ENCODE measurements at places on chromosomes 13 and 19.

GRCh38 chr13:27455331-27455855 lies 5.0 kb upstream of the MTIF3 start:
- DNase-seq, result no peak

- DNase-seq, result no peak
Observed at GRCh38 chr19:49492573-49493405, 3.4 kb upstream of the RPS11 start.

DNA sequence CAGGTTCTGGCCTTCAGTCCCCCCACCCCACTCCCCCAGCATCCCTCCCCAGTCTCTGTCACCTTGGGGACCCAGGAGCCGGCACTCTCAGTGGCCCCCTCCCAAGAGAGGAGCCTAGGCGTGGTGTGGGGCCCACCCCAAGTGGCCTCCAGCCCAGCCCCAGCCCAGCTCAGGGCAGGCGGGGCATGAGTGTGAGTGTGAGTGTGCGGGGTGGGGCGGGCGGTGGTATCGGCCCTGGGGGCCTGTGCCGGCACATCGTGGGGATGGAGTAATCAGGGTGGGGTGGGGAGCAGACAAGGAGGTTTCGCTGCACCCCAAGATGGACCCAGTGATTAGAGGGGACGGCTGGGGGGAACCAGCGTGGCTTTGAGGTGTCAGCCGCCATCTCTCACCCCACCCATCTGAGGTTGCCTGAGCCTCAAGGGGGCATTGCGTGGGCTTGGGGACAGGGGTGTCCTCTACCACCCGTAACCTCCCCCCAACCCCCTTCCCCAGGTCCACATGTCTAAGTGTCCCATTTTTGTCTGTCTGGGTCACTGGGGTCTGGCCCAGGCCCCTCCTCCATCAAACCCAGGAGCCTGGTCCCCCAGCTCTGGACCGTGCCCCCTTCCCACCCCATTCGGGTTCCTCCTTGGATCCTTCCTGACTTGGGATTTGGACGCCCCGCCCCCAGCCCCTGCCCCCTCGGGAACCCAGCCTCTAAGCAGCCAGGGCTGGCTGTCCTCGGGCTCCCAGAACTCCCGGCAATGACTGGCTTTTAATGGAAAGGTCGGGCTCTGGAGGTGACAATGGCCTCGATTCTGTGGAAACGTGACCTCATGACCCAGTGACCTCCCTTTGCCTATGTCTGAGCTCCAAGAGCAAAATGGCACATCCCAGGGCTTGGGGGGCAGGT lies 6.9 kb upstream of the SULT2B1 start:
- DNase-seq, result no peak

DNA sequence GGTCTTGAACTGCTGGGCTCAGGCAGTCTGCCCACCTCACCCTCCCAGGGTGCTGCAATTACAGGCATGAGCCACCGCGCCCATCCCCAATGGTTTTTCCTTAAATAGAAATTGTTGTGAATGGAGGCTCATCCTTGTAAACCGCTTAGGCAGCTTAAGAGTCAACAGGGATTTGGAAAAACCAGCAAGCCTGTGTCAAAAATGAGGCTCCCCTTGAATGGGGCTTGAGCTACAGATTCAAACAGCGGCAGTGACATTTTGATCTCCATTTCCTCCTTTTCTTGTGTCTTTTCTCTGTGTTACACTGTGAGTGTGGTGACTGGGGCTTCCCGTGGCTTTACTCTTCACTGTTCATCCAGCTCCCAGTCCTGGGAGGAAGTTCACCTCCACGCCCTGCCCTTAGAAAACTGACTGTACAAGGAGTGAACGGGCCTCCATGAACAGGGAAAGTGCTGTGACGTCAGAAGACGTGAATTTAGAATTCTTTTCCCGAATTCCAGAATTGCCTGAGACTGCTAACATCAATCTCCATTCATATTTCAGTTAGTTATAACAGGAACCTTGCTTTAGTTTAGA lies 15.3 kb upstream of the RAB8A start:
- no peak for DNase-seq

GRCh38 chr13:91520952-91521351 lies 122.5 kb downstream of the GPC5 start:
- DNase-seq, result peak; percentile 41

DNA sequence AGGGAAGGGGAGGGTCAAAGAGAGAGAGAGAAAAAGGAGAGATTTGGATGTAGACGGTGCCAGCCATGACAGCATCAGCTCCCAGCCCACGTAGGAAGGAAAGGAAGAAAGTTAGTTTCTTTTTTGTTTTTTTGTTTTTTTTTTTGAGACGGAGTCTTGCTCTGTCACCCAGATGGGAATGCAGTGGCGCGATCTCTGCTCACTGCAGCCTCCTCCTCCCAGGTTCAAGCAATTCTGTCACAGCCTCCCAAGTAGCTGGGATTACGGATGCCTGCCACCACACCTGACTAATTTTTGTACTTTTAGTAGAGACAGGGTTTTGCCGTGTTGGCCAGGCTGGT lies 27.6 kb downstream of the ELL start:
- no peak for DNase-seq

DNA sequence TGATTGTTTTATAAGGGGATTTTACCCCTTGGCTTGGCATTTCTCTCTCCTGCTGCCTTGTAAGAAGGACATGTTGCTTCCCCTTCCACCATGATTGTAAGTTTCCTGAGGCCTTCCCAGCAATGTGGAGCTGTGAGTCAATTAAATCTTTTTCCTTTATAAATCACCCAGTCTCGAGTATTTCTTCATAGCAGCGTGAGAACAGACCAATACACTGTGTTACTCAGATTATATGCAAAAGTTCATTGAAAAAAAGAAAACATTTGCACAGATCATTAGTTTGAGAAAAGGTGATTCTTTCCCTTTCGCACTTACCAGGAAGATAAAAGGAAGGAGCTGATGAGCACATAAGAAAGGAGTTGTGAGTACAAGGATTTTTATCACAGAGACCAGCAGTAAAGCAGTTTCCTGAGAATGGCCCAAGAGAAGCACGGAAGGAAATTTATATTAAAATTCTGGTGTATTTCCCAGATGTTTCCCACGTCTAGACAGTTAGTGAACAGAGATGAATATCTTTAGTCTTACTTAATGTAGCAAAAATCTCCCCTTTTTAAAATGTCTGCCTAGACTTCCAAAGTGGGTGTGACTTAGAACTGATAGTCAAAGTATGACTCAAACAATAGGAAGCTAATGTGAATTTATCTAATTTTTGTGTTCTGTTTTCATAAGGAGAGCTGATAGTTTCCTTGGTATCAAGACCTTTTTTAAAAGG lies 431.8 kb upstream of the SGCG start:
- no peak for DNase-seq

DNA sequence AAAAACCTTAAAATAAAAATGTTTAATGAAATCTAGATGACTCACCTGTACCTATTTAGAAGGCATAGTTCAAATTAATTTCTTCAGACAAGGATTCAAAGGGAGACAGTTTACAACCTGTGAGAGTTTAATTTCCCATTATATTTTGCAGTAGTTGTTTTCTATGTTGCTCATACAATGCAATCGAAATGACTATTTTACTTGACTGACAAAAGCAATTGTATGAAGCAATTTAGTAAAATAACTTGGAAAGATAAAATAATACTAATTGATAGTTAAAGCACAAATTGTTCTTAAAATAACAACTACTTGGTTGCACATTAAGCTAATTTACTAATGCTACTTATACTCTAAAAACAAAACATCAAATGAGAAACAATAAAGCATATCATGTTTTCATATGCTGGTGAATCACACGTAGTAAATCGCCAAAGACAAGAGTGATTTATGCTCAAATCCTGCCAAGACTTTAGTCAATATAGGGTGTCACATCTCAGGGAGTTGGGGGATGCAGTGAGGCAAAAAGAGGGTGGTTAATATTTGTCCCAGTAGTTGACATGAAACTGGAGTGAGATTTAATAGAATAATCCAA lies 6.4 kb downstream of the DACH1 start:
- DNase-seq, result no peak

- no peak for DNase-seq
Observed at GRCh38 chr13:77853703-77854102, 64.9 kb downstream of the EDNRB start.

DNA sequence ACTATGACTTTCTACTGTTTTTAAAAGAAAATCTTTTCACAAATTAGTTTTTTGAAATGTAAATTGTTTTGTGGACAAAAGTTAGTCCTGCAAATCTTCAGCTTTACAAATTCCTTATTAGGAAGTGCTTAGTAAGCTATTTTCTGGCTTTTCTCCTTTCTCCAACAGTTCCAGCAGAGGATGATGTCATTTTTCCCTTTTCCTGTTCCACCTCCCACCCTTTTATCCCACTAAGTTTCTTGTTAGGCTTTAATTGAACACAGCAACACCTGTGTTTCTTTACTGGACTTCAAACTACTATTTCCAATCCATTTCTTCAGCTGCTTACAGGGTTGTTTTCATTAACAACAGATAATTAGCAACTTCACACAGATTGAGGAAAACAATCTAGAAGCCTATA lies 389.2 kb downstream of the NDFIP2 start:
- DNase-seq, result no peak

GRCh38 chr19:10006335-10006708 lies 4.0 kb downstream of the COL5A3 start:
- no peak for DNase-seq

DNA sequence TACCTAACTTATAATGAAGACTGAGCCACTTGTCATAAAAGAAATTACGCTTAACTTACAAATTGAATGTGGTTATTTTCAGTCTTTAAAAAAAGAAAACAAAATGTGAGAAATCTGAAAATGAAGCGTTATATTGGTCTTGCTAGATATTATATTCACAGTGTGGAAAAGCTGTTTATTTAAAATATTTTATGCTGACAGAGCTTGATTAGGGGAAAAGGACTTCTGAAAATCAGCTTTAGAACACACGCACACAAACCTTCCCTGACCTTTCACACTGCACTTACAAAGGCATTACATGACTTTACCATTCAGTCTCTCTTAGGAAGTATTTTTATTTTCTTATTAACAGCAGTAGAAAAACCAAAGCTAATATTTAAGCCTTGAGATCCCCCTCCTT lies 461.5 kb downstream of the DIAPH3 start:
- no peak for DNase-seq

GRCh38 chr13:21176982-21177284 lies 475 bp downstream of the MRPL57 start:
- no peak for DNase-seq

DNA sequence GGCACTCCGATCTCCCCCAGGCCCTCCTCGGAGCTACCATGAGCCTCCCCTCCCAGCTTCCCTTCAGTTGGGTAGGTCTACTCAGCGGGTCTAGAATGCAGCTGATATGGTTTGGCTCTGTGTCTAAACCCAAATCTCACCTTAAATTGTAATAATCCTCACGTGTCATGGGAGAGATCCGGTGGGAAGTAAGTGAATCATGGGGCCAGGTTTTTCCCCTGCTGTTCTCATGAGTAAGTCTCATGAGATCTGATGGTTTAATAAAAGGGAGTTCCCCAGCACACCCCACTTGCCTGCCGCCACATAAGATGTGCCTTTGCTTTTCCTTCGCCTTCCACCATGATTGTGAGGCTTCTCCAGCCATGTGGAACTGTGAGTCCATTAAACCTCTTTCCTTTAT lies 14.5 kb upstream of the DOCK9 start:
- DNase-seq, result no peak

GRCh38 chr19:49205114-49205513 lies 47.5 kb downstream of the TRPM4 start:
- no peak for DNase-seq

- DNase-seq, result no peak
Observed at GRCh38 chr19:47323409-47323808, 8.6 kb upstream of the C5AR2 start.

- no peak for DNase-seq
Observed at GRCh38 chr19:50803633-50804419, 13.6 kb downstream of the ACP4 start.

DNA sequence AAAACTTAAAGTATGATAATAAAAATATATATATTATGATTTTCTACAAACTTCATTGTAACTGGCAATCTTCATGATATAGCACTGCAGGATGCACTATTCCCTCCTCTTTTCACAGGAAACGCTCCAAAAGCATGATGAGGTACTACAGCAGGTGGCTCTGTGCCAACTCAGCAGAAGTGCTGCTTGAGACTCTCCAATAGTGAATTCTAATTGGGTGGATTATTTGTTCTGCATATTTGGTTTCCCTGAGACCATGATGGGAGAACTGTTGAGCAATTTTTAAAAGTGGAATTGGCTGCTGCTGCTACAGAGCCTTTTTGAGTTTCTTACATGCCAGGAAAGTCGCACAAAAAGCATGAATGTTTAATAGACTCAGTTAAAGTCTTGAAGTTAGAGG lies 1782.4 kb upstream of the PCDH20 start:
- no peak for DNase-seq

- DNase-seq, result no peak
Observed at GRCh38 chr13:89584058-89584620, 1763.3 kb upstream of the MIR17HG start.

DNA sequence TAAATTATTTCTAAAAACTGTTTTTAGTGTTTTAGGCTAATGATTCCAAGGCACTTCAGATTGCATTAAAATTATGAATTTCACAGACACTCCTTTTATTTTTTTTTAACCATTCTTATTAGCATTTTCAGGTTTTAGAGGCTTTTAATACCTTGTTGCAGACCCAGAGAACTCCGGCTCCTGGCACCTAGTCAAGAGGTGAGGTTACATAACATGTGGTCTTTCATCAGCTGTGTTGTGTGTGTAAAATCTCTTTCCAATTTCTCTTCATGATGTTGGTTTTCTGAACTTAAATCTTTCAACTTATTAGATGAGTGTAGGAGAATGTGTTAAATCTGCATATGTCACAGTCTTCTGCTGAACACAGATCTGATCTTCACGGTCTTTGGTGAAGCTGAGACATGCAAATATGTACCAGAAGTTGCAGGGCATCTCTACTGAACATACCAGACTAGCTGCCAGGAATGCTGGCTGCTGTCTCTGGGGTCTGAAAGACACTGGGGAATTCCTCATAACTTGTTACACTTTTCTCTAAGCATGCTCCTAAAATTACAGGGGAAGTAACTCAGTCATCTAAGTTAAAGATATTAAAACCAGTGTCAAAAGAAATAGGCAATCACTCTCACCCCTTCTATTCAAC lies 1165.3 kb downstream of the EFNB2 start:
- no peak for DNase-seq

- no peak for DNase-seq
Observed at GRCh38 chr19:2043961-2044708, 6.9 kb downstream of the MKNK2 start.

GRCh38 chr19:4717966-4718701 lies 5.5 kb downstream of the DPP9 start:
- DNase-seq, result no peak

- DNase-seq, result no peak
Observed at GRCh38 chr19:6113616-6114188, 3.4 kb upstream of the RFX2 start.

DNA sequence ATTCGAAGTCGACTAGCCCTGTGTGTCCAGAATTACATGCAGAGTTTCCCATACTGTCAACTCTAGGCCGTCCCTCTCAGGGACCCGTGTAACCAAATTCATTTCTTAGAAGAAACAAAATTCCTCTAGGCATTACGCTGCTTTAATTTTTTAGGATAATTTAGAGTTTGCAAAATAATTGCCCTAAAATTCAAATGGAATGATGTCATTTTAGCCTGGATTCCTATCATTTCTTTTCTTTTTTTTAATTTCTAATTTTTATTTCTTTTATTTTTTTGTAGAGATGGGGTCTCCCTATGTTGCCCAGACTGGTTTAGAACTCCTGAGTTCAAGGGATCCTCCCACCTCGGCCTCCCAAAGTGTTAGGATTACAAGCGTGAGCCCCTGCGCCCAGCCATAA lies 1.3 kb upstream of the ATP4B start:
- no peak for DNase-seq

GRCh38 chr13:46605825-46606554 lies 53.0 kb downstream of the LRCH1 start:
- DNase-seq, result no peak

All from NCI-H2081 treated with DMSO at 0.1 percent for 48 hours (cell line).